ENCODE measurements at places on chromosomes 2 and 18.
A peak's percentile ranks its signal among the peaks of the same experiment; 100 is the strongest.

- peak; percentile 47 for DNase-seq
These were observed 818 bp upstream of the IKZF2 start for GRCh38 chr2:213152065-213152794.

DNA sequence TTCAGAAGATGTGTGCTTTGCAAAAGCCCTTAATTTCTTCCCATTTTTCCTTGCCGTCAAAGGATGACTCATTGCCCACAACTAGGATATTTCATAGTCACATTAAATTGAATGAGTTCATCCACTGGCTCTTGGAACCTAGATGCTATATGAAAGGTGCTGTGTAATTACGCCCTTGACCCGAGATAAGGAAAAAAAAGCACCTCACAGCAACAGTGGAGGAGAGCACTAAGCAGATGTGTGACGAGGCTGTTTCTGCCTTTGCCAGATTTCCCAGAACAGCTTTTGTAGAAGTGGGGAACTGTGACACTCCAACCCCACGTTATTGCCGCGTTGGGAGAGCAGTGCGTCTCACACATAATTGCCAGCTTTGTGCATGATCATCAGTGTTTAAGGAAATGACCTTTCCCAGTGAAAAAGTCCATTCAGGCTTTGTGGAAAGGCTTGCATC is 33.3 kb upstream of the TMEM87B start:
- peak; percentile 51 for DNase-seq

DNA sequence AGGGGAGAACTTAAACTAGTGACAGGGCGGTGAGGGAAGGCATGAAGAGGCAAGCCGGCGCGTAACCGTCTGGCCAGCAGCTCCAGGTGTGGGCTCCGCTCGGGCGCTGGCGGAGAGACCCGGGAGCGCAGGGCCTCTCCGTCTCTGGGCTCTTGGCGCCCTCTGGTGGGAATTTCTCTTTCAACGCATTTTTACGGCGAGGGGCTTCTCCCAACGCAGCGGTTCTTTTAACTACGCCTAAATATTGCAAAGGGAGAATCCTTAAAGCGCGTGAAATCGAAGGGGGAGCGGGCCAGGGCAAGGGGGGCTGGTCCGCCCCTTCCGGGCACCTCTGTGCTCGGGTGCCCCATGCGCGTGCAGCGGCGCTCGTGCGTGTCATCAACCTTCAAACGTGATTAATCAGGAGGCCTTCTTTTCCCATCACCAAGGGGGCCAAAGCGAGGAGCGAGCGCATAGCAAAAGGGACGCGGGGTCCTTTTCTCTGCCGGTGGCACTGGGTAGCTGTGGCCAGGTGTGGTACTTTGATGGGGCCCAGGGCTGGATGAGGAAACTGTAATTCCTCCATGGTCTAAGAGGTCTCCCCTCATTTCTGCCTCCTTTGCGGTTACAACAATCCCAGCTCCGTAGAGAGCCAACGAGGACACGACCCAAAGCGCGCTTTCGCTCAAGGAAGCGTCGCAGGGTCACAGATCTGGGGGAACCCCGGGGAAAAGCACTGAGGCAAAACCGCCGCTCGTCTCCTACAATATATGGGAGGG is 762 bp upstream of the GAD1 start:
- DNase-seq = peak; percentile 55

DNA sequence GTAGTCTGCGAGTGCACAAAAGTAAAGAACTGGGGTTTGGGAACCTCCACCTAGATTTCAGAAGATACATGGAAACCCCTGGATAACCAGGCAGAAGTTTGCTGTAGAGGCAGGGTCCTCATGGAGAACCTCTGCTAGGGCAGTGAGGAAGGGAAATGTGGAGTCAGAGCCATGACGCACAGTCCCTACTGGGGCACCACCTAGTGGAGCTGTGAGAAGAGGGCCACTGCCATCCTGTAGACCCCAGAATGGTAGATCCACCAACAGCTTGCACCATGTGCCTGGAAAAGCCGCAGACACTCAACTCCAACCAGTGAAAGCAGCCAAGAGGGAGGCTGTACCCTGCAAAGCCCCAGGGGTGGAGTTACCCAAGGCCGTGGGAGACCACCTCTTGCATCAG is 206.4 kb downstream of the PIEZO2 start:
- no peak for DNase-seq

- DNase-seq = peak; percentile 76
These were observed 2.3 kb downstream of the NEUROD1 start for GRCh38 chr2:181677912-181678586.

- peak; percentile 30 for DNase-seq
These were observed 278.4 kb downstream of the LRRTM1 start for GRCh38 chr2:80026040-80026729.

- peak; percentile 46 for DNase-seq
These were observed 159.4 kb downstream of the ASB1 start for GRCh38 chr2:238585836-238586821.

GRCh38 chr2:12064153-12064552 is 317.7 kb downstream of the LPIN1 start:
- DNase-seq = no peak

DNA sequence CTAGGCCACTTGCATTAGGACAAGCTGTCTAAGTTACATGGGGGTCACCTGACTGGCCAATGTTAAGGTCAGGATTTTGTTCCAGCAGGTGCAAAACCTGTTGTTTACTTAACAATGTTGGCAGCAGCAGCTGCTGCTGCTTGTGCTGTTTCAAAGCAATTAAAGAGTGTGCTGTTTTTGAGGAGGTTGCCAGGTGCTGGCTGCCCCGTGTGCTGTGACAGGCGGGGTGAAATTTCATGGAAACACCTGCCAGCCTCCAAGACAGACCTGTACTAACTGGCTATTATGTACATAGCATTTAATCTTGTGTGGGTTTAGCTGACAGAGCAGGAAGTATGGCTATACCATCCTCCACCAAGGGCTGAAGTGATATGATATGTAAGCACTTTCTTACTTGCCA is 224.9 kb downstream of the ASXL3 start:
- no peak for DNase-seq

DNA sequence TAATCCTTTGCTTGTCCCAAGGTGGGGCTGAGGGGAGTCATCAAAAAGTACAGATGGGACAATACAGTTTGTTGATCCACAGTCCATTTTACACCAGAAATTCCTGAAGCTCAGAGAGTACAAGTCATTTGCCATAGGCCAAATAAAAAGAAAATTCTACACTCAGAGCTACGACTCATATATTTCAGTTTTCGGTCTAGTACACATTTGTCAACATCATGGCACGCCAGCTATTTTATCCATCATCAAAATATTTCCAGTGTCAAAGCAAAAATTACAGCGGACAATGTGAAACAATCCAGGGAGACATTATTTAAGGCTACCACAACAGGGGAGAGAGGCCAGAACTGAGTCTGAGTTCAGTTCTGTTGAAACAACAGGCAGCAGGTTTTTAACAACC is 587.5 kb upstream of the DSEL start:
- DNase-seq = peak; percentile 20

- no peak for DNase-seq
These were observed 148.5 kb downstream of the L3MBTL4 start for GRCh38 chr18:6266212-6266611.

DNA sequence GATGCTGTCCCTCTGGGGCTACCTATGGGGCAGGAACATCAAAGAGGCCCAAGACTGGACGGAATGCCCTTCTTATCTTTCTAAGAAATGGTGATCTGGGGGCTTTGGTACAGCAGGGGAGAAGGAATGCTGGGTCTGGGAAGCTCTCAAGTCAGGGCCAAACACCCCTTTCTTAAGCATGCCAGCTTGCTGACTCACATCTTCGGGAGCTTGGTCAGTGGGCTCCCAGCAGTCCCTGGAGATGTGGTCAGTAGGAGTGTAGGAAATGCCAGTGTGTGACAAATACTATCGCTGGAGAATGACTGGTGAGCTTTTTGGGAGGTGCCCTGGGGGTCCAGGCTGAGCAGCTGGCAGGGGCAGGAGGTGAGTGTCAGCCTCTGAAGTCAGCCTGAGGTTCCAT is 105.0 kb upstream of the CDC42EP3 start:
- DNase-seq = peak; percentile 95

DNA sequence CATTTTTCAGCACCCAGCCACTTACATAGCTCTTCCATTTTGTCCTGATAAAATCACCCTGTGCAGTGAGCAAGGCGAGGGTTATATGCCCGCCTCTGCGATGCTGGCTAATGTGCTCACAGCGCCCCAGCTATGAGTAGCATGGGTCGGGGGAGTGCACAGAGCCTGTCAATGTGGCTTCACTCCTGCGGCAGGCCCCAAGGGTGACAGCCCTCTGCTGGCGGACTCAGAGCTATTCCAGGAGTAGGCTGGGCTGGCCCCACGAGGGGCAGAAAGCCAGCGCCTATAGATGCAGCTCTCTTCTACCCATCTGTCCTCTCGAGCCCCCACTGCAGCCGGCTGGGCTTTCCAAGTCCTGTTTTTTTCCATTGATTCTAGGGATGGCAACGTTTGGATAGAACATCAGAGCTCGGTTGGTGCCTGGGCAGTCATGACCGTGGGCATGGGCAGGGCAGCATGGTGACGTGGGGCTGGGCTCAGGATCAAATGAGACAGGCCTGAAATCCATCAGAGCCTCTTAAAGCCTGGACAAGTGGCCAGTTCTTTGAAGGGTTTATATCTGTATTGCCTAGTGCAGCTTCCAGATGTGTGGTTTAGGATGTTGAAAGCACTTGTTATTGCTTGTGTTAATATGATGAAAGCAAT is 134.7 kb downstream of the MCFD2 start:
- no peak for DNase-seq

GRCh38 chr18:44748582-44748981 is 67.9 kb downstream of the SETBP1 start:
- DNase-seq = no peak

DNA sequence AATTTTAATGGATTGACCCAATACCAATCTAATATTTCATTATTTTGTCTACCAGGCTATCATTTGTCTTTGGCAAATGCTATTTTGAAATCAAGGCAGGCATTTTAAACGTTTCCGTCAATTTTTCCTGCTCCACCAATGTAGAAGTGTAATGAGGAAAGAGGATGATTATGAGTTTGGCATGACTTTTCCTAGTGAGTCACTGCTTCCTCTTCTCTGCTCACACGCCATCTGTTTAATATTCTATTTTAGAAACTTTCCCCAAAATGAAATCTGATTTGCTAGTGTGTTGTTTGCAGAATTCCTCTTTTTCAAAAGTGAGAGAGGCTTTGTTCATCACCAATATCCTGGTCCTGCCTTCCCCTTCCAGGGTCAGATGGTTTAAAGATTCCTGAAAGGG is 42.5 kb upstream of the PID1 start:
- peak; percentile 61 for DNase-seq

DNA sequence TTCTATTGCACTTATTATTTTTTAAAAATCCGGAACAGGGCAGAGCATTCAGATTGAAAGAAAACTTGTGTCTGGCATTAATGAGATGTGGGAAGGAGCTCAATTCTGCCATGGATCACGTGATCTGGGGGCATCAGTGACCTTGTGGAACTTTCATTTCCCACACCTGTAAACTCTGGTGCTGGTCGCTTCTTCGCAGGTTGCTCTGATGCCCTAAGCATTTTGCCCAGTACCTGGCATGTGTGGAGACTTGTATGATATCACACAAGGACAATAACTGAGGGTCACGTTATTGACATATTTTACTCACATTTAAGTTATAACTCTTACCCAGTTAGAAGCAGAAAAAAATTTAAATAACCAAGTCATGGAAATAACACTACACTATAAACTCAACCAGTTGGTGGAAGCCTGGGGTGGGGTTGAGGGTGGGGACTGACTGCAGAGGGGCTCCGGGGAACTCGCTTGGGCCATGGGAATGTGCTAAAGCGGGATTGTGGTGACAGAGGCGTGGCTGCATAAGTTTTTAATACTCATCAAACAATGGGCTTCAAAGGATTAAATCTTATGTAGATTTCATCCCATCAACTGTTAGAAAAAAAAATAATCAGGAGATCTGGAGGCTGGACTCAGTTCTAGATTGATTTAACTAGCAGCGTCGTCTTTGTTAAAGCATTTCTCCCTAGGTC is 36.5 kb downstream of the ST3GAL5 start:
- no peak for DNase-seq

DNA sequence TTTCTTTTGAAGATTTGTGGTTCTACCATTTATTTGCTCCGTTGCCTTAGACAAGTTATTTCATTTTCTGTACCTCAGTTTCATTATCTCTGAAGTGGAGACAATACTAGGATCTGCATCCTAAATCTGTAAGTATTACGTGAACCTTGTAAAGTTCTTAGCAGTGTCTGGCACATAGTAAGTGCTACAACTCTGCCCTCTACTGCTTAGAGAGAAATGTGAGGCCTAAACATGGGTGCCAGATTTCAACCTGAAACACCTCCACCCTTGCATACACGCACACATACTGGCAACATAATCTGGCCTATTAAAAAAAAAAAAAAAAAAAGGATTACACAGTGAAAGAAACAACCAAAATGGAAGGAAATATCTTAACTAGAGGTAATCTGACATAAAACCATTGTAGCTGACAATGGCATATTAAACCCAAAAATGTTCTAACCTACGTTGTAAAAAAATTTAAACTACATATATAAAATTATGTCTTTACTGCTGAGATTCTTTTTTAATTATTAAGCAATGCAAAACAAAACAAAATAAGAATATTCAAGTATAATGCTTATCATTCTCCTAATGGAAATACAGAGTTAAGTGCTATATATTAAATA is 132.6 kb downstream of the MAP2 start:
- peak; percentile 47 for DNase-seq

DNA sequence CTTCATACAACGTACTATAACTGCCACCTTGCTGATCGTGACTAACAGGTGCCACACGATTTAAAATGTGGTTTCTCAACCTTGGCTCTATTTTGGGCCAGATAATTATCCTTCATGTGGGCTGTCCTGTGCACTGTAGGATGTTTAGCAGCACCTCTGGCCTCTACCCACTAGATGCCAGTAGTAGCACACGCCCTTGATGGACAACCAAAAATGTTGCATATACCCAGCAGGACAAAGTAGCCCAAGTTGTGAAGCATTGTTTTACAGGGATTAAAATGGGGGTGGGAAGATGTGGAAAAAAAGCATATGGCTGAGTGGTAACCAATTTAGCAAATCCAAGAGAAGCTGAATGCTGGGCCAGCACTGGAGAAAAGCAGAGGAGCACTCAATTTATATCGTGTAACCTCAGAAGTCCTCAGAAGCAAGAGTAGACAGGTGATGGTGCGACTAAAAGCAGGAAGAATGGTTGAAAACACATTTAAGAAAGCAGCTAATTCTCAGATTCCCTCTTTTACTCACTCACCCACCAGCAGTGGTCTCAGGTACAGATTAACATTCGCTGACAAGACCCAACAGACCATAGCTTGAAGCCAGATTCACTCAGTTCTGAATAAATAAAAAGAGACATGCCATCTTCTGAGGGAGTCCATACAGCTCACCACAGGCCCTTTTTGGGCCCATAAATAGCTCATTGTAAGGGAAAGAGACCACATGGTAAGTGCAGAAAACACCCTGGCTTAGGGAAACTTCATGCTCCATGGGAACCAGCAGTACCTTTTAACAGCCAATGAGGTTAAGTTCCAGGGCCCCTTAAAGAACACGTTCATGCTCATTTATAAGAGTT is 50.6 kb downstream of the RAPH1 start:
- peak; percentile 21 for DNase-seq

- no peak for DNase-seq
These were observed 3.0 kb upstream of the OTX1 start for GRCh38 chr2:63047321-63048279.

DNA sequence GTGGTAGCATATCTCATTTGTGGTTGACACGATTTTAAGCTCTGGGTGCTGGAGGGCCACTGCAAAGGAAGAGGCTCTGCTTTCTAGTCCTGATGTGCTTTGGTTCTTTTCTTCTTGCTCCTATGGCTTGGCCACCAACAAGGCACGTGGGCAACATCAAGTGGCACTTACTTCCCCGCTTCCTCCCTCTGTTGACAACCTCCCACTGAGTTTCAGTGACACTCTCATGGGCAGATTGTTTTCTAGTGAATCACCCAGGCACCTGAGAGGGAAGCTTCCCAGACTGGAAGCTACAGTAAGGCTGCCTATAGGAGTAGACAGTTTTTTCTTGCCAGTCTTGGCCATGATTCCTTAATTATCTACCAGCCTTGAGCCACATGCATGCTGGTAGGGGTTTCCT is 89.0 kb downstream of the NBAS start:
- DNase-seq = no peak

Measured in fibroblast of skin of right biceps (primary cell).